ENCODE measurements at places on chromosomes 3 and 15. TPM values are rescaled to one million over a fixed set of nuclear protein-coding genes. Genes with fewer than 3 reads are reported as not detected.

The WWTR1 gene
- polyA plus RNA-seq: 29.2 TPM

The RNU5B-1 gene
- not detected for polyA plus RNA-seq

The IQCF2 gene
- not detected for polyA plus RNA-seq

The PRICKLE2 gene
- polyA plus RNA-seq: 10.5 TPM

The CPA3 gene
- polyA plus RNA-seq: 0.52 TPM

DNA sequence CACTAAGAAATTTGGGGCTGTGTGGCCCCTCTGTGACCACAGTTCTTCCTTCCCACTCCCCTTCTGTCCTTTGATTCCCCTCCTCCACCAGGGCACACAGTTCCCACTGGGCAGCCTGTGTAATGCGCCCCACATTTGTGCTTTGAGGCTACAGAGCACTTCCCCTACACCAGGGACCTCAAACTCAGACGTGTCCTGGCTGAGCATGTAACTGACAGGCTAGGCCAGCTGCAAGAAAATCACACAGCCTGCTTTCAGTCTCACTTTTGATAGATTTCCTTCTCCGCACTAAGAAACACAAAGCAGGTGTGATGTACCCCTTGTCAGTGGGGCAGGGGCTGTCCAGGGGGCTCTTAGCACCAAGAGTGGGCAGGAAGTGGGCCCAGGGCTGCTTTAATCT is 29.6 kb downstream of the PRKCD start:
- no peak overlapping the region for H3K27ac ChIP-seq
- H3K27me3 ChIP-seq: no peaks in the 10 kb centered on the region
- peaks cover 56% of the 10 kb centered on the region for H3K36me3 ChIP-seq

DNA sequence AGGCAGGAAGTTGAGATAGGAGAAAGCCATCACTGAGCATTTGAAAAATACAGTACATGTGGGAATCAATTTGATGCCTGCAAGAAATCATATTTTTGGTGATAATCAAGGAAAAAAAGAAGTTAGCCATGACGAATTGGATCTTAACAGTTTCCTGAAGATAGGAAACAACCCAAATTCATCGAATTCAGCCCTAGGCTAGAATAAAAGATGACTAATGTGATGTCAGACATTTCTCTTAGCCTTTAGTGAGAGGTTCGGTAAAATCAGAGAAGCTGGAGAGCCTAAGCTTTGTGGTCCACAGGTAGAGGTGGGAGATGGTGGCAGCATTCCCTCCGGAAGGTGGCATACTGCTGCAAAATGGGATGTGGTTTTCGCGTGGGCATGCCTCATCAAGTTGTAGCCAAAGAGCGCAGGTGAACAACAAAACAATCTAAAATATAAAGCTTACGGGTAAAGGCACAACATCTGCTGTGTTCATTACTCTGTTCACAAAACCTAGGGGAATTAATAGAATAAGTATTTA is 144.1 kb upstream of the ALCAM start:
- H3K4me1 ChIP-seq: no peaks in the 10 kb centered on the region
- H3K27ac ChIP-seq: no peak overlapping the region

GRCh38 chr3:31861826-31862225 is 119.2 kb downstream of the OSBPL10 start:
- H3K4me3 ChIP-seq: no peak overlapping the region
- no peaks in the 10 kb centered on the region for H3K27me3 ChIP-seq
- H3K4me1 ChIP-seq: no peaks in the 10 kb centered on the region
- peaks cover 3% of the 10 kb centered on the region for H3K36me3 ChIP-seq
- no peak for DNase-seq
- no peak overlapping the region for H3K27ac ChIP-seq

- H3K36me3 ChIP-seq: no peaks in the 10 kb centered on the region
- H3K4me3 ChIP-seq: no peak overlapping the region
- no peaks in the 10 kb centered on the region for H3K27me3 ChIP-seq
- peaks cover 27% of the 10 kb centered on the region for H3K4me1 ChIP-seq
- no peak overlapping the region for H3K27ac ChIP-seq
These were observed 1.7 kb downstream of the MESP2 start for GRCh38 chr15:89777782-89778380.

GRCh38 chr15:58760385-58761009 is 10.6 kb upstream of the MINDY2 start:
- H3K27ac ChIP-seq: no peak overlapping the region
- H3K27me3 ChIP-seq: no peaks in the 10 kb centered on the region
- no peak for DNase-seq
- no peaks in the 10 kb centered on the region for H3K36me3 ChIP-seq
- H3K4me3 ChIP-seq: no peak overlapping the region
- no peaks in the 10 kb centered on the region for H3K4me1 ChIP-seq

Data from large intestine (tissue), 12 donors.